ENCODE measurements at places on chromosomes 1 and 21. TPM values are rescaled to one million over a fixed set of nuclear protein-coding genes. Genes with fewer than 3 reads are reported as not detected.

DNA sequence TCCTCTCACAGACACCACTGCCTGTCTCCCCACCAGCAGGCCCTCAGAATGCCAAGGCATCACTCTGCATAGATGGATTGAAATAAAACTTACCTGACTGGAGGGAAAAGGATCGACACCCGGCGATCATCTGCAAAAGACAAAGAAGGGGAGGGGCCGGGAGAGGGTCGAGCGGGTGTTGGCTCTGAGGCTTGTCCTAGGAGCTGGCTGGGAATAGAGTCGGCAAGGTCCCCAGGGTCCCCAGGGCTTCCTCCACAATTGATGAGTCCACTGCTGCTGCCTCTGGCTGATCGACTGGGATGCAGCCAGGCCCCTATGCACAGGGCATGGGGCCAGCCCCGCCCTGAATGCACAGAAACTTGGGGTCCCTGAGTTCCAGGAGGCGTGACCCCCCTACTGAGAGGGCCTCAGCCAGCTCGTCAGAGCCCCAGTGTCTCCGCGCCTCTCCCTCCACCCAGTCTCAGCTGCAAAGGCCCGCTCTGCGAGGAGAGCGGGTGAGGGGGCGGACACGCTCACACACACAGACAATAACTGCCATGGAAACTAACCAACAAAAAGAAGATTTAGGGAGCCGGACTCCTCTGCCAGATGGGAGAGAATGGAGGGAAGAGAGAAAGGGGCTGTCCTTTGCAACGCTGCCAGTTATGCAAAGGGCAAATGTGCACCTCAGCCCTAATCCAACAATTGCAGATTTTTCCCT, at the start of gene KLHDC8A:
Gene KLHDC8A (minus strand): TSS at position 483 of the 700 bp plus-strand sequence. CDS start 13,318 bp downstream, outside the sequence.
- DNase-seq, result no peak

Gene MTARC2
- 8.0 TPM for total RNA-seq

DNA sequence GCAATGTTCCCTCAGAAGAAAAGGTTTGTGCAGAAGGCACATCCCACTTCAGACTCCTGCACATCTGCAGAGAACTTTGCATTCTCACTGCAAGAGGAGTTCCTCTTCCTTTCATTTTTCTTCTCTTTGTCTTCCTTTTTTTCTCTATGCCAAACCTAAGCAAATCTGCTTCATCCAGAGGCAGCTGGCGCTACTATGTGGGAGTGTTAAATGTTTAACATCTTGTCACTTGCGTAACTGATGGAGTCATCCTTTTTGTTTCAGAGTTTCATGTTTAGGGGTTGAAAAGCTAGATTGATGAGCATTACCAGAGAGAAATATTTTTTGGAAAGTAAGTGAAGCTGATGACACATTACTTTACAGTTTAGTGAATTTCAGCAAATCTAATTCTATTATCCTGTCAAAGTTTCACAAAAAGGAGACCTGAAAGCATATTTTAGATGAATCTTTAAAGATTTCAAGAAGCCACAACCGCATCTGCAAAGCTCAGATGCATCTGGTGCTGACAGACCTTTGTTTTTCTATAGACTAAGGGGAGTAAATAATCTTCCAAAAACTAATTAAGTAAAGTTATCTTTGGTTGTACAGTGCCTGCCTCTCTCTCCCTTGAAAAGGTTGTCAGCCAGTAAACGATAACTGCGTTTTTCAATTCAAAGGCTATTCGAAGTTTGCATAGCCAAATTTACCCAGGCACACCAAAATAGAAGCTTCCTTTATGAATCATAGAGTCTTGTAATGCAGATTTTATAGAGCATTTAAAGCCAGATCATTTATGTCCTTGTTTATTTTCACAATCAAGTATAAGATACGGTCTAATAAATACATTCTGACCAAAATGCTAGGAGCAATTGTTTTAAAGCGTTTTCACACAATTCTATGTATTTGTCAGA, 1.2 kb upstream of the LRRC53 start:
- no peak for DNase-seq

Gene PEX19
- total RNA-seq, result 27.1 TPM

DNA sequence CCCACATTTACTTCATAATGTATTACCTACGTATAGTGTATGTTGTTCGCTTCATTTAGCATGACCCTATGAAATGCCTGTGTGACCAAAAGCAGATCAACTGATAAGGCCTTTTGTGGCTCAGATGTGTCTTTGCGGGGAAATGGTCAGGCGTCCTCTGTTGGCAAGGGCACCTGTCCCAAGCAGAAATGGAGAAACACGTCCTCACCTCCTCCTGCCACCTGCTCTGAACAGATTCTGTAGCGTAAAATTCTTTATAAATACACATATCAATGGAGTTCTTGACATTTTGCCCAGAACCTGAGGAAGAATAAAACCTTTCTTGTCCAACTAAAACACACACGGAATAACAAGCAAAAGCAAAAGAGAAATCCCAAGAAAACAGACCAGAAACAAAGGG, 417.9 kb downstream of the KIF26B start:
- no peak for DNase-seq

- no peak for DNase-seq
Measured at GRCh38 chr1:208829595-208829994, 585.4 kb upstream of the PLXNA2 start.

GRCh38 chr21:41877901-41878830, 978 bp downstream of the PRDM15 start:
- DNase-seq, result no peak

DNA sequence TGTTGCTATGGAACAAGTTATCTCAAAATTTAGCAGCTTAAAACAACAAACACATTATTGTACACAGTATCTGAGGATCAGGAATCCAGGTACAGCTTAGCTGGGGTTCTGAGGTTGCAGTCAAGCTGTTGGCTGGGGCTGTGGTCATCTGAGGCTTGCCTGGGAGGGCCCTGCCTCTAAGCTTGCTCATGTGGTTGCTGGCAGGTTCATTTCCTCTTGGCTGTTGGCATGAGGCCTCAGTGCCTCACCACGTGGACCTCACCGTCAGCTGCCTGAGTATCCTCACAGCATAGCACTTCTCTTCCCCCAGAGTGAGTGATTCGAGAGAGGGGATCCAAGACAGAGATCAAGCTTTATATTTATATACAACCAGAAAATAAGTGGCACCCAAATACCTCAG, 18.6 kb downstream of the NTPCR start:
- DNase-seq, result no peak

Gene AMY2A
- total RNA-seq, result not detected

DNA sequence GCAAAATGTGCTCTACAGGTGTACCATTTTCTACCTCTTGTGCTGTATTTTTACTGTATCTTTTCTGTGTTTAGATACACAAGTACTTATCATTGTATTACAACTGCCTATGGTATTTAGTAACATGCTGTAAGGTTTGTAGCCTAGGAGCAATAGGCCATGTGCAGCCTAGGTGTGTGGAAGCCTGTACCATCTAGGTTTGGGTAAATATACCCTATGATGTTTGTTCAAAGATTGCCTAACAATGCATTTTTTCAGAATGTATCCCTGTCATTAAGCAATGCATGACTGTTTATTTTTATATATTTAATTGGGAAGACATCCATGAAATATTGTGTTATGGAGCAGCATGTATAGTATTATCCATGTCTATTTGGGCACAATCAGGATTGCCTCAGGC, 11.0 kb downstream of the ETV3L start:
- no peak for DNase-seq

GRCh38 chr1:30691480-30691879, 31.9 kb downstream of the MATN1 start:
- DNase-seq, result no peak

Gene G0S2
- total RNA-seq, result 16.0 TPM

DNA sequence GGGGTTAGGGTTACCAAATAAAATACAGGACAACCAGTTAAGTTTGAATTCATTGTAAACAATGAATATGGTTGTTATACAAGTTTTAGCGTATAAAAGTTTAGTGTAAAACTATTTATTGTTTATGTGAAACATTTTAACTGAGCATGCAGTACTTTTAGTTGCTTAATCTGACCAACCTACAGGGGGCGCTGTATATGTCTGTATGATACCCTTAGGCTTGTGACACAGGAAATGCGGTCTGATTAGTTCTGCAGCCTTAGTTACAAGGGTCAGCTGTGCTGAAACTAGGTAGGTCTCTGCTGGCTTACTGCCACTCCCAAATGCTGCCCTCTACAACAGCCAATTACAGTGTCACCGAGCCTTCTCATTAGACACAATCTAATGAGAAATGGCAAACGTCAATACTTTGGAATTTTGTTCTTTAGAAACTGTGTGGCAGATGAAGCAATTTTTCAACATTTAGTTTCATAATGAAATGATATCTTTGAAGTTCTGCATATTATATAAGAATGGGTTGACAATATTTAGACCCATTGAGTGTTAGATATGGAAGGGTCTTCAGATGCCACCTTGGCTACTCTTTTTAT, 56.2 kb downstream of the NTNG1 start:
- DNase-seq, result no peak

GRCh38 chr1:178692564-178693327, 32.3 kb upstream of the RALGPS2 start:
- no peak for DNase-seq

DNA sequence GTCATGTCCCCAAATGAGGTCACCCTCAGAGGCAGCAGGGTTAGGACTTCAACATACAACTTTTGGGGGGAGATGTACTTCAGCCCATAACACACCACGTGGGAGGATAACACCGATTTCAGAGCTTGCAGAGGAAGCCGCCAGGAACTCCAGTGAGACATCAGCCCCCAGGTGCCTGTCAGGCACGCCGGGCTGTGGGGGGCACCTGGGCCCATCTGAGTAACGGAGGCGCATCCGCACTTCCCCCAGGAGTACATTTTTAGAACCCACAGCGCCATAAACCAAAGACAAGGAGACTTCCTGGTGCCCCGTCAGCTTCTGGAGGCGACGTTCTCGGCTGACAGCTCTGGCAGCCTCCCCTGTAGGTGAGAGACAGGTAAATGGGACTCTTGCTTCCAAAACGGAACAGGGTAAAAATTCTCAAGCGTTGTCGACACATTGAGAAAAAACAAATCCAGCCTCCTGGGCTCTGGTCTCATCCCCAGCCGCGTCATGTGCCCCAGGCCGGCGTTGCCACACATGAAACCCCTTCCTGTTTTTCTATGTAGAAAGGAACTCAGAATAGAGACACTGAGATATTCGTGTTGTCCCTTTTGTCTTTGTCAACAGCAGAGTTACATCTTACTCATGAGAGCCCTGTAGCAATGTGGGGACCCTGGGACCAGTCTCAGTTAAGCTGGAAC, 93.3 kb downstream of the PDE9A start:
- no peak for DNase-seq

Gene L1TD1
- total RNA-seq, result not detected

Gene NR5A2
- total RNA-seq, result 2.6 TPM

DNA sequence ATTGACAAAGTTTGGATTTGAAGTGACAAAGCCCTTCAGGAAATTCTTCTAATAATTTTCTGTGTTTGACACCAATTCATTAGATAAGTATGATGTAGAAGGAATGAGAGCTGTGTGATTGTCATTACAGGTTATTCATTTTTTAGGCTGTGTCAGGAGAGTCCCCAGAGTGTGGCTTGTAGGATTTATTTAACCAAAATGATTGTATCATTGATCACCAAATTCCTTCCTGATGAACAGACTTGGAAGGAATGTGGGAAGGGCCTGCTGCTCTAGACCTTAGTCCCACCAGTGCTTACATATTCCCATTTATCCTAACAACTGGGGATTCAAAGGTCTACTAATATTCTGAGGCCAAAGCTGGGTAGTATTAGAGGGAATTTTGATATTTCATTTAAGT, 383.3 kb upstream of the KAZN start:
- no peak for DNase-seq

Gene WDR64
- total RNA-seq, result not detected

Gene FCRL5
- total RNA-seq, result under 0.01 TPM

GRCh38 chr21:35211782-35212181, 162.7 kb upstream of the RUNX1 start:
- DNase-seq, result no peak

Gene FNDC10
- total RNA-seq, result 0.14 TPM

Gene CELA2B
- not detected for total RNA-seq

Gene NCAM2
- 0.40 TPM for total RNA-seq

Gene NUAK2
- 1.2 TPM for total RNA-seq

Gene CHI3L1
- not detected for total RNA-seq

GRCh38 chr1:152186556-152187285, 27.7 kb upstream of the RPTN start:
- no peak for DNase-seq

DNA sequence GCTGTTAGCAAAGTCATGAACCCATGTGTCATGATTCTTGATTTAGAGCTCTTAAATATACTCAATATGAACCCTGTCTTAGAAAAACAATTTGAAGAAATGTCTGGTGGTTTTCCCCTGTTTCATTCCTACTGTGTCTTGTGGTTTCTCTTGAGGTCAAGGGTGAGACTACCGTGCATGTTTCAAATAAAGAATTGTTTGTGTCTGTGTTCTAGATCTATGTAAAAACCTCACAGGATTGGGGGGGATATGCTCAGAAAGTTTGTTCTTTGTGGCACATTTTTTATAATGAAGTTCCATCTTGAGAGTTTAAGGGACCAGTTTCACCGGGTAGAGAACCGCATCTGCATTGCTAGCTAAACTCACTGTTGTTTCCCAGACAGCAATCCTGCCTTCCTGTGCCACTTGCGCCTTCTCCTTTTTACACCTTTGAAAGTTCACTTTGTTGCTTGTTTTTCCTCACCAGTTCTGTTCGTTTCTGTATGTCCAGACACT, 30.9 kb upstream of the CACYBP start:
- peak; percentile 17 for DNase-seq
